ENCODE measurements at places on chromosomes 6 and 20. TPM values are rescaled to one million over a fixed set of nuclear protein-coding genes. Genes with fewer than 3 reads are reported as not detected.

GRCh38 chr6:46338131-46338530 is 153.1 kb downstream of the RCAN2 start:
- DNase-seq, result no peak
- H3K27ac ChIP-seq, result no peak overlapping the region
- no peaks in the 10 kb centered on the region for H3K4me1 ChIP-seq
- no peak overlapping the region for H3K4me3 ChIP-seq
- no peaks in the 10 kb centered on the region for H3K27me3 ChIP-seq
- H3K36me3 ChIP-seq, result no peaks in the 10 kb centered on the region

DNA sequence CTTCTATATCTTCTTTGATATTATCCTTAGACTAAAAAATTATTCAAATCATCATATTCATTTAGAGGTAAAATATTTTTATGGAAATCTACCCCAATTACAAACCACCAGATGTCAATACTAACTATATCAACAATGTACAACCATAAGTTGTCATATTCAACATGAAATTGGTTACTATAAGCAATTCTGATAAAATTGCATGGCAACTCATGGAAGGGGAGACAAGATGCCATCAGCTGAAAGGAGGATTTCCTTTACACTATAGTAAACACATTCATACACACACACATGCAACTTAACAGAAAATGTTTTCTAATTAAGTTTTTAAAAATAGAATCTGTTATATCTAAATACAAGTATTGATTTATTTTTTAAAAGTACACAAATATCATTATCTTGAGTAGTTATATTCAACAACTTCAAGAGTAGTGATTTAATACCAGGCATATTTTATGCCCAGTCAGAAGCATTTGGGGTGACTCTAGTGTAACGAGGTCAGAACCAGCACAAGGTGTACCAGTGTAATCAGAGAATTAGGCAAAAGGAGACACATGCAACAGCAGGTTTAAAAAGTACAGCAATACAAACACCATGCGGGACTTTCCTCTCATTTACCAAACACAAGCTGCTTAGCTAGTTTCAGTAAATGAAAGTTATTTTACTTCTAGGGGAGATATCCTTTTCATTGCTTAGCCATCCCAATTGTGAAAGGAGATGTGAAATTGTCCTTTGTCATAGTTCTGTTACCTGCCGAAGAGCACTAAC is 1.0 kb downstream of the FILIP1 start:
- no peak overlapping the region for H3K4me3 ChIP-seq
- H3K27me3 ChIP-seq, result no peaks in the 10 kb centered on the region
- H3K27ac ChIP-seq, result no peak overlapping the region
- DNase-seq, result no peak

GRCh38 chr6:145850671-145851070 is 36.1 kb upstream of the FBXO30 start:
- H3K36me3 ChIP-seq, result no peaks in the 10 kb centered on the region
- no peak overlapping the region for H3K27ac ChIP-seq
- no peaks in the 10 kb centered on the region for H3K27me3 ChIP-seq
- DNase-seq, result no peak
- H3K4me1 ChIP-seq, result no peaks in the 10 kb centered on the region
- H3K4me3 ChIP-seq, result no peak overlapping the region

FLRT3 gene
- total RNA-seq, result 2.1 TPM

DNA sequence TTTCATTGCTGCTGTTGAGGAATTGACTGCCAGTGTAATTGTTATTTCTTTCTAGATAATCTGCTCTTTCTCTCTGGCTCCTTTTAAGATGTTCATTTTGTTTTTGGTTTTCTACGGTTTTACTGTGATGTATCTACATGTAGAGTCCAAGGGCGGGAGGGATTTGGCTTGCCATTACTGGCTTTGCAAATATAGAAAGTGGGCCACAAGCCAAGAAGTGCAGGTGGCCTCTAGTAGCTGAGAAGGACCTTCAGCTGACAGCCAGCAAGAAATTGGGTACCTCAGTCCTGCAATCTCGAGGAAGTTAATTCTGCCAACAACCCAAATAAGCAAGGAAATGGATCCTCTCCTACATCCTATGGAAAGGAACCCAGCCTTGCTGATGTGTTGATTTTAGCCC is 42.8 kb upstream of the GLP1R start:
- H3K4me3 ChIP-seq, result no peak overlapping the region
- H3K4me1 ChIP-seq, result no peaks in the 10 kb centered on the region
- no peaks in the 10 kb centered on the region for H3K36me3 ChIP-seq
- no peak for DNase-seq
- no peaks in the 10 kb centered on the region for H3K27me3 ChIP-seq

DNA sequence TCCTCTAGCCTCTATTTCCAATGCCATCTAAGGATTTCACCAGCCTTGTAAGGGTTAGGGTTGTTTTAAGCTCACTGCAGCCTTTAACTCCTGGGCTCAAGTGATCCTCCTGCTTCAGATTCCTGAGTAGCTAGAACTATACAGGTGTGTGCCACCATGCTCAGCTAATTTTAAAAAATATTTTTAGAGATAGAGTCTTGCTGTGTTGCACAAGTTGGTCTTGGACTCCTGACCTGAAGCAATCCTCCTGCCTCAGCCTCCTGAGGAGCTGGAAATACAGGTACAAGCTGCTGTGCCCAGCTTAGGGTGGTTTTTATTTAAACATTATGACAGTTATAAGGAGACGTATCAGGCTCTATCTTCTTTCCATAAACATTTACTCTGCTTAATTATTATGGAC is 26.5 kb downstream of the ANKRD6 start:
- H3K27ac ChIP-seq, result no peak overlapping the region
- H3K36me3 ChIP-seq, result no peaks in the 10 kb centered on the region
- DNase-seq, result no peak
- H3K27me3 ChIP-seq, result no peaks in the 10 kb centered on the region
- H3K4me1 ChIP-seq, result no peaks in the 10 kb centered on the region
- H3K4me3 ChIP-seq, result no peak overlapping the region

RNF182 gene
- 3.7 TPM for total RNA-seq

DNA sequence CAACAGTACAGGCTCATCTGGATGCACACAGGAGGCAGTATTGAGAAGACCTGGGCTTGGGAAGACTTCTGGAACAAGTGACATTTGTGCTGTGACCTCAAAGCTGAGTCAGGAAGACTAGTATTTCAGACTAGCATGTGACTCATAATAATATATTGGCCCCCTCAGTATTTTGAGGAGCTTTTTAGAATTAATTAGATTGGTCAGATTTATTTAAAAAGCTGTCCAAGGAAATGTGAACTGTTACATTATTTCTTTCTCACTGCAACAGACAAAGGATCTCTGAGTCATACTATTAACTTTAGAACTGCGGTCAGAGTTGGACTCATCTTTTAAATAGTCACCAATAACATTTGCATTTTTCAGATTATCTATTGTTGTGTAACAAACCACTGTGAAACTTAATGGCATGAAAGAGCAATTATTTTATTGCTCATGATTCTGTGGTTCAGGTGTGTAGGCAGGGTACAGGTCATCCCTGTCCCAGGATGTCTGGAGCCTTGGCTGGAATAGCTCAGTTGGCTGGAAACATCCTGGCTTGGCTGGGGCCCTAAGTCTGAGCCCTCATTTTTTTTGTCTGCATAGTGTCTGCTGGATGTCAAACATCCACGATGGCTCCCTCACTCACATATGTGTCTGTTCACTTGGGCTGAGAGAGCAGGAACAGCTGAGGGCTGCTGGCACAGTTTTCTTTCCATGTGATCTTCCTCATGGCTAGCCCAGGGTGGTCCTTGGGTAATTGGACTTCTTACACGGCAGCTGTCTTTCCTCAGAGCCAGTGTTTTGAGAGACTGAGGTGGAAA is 46.9 kb downstream of the MAP3K4 start:
- no peaks in the 10 kb centered on the region for H3K27me3 ChIP-seq
- DNase-seq, result no peak
- H3K4me3 ChIP-seq, result no peak overlapping the region
- peaks cover 18% of the 10 kb centered on the region for H3K36me3 ChIP-seq
- peaks cover 3% of the 10 kb centered on the region for H3K4me1 ChIP-seq

DNA sequence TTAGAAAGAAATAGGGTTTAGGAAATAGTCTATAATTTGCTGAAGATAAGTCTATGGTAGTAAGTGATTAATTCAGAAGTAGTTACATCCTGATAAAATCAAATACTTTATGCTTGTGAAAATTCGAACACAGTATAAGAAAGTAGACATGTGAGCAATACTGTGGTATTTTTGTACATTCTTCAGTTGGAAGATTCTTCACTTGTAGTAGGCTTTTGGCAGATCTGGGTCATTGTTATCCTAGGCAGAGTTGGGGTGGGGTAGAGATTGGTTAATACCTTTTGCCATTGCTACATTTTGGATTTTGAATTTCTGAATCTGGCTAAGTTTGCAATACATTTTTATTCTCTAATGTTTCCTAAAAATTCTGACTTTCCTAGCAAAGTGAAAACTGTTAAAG is 197.5 kb downstream of the BCKDHB start:
- no peak overlapping the region for H3K4me3 ChIP-seq
- no peaks in the 10 kb centered on the region for H3K36me3 ChIP-seq
- no peaks in the 10 kb centered on the region for H3K27me3 ChIP-seq
- H3K27ac ChIP-seq, result no peak overlapping the region
